PC-3 (cell line): ENCODE measurements at places on chromosomes 13 and 19. TPM values are rescaled to one million over a fixed set of nuclear protein-coding genes. Genes with fewer than 3 reads are reported as not detected.
A peak's percentile ranks its signal among the peaks of the same experiment; 100 is the strongest.

The CCDC9 gene
- total RNA-seq = 8.3 and 12.4 TPM in 2 replicates

DNA sequence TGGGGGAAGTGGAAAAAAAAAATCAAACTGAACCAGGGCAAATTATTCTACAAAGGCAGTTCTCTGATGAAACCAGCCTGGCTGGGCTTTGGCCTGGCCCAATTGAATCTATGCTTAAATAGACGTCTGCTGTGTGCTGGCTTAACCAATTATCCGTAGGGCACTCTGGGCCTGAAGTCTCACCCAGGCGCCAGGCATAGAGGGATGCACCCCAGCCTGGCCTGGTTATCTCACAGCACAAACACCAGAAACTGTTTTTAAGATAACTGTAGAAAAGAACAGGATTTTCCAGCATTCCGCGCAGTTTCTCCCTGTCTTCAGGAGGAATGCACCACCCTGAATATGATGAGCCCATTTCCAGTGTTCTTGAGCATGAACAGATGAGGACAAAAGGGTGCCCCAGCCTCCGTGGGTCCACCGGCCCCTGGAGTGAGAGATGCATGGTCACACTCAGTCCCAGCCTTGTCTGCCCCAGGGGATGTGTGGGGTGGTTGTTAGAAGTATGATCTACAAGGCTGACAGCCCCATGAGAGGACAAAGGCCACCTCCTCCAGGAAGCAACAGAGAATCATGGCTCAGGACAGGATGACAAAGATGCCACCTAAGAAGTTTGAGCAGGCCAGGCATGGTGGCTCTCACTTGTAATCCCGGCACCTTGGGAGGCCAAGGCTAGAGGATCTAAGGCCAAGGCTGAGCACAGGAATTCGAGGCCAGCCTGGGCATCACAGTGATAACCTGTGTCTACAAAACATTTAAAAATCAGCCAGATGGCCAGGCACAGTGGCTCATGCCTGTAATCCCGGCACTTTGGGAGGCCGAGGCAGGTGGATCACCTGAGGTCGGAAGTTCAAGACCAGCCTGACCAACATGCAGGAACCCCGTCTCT lies 50.2 kb downstream of the PEPD start:
- no peak overlapping the region for H3K4me3 ChIP-seq
- no peaks in the 10 kb centered on the region for H3K36me3 ChIP-seq
- H3K4me1 ChIP-seq = peaks cover 20% of the 10 kb centered on the region
- no peak overlapping the region for H3K27ac ChIP-seq
- no peak for DNase-seq
- H3K27me3 ChIP-seq = no peaks in the 10 kb centered on the region

DNA sequence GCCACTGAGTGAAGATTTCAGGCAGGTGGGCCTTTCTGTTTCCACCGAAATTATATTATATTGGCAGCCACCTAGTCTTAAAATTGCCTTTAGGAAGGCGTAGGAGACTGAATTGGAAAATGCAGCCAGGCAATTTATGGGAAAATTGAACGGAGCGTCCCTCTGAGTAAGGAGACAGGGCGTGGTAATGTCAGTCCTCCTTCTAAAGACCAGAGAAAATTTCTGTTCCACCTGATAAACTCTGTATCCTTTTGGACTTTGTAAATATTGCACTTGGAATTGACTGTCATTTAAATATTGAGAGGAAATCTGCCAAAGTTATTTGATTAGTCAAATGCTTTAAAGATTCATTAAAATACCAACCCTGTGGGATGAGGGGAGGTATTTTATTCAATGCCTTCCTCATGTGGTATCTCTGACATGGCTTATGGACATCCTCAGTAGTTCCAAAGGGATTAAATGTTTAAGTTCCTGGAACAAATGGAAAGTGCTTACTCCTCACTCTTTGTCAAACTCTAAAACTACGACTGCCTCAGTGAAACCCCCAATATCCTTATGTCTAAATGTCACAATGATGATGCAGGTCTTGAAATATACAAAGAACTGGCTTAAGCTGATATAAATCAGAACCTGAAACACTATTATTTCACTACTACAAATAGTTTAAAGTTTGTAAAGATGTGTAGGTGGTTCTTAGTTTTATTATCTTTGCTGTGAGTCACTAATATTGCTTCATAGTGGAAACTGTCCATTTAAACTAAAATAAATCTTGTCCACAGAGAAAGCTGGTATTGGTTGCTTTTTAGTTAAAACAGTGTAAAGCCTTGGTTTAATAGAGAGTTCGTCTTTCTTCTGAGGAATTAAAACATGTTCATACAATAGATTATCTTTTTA lies 203.2 kb downstream of the FGF14 start:
- H3K27me3 ChIP-seq = peaks cover 17% of the 10 kb centered on the region
- DNase-seq = peak; percentile 3
- H3K4me3 ChIP-seq = no peak overlapping the region
- no peaks in the 10 kb centered on the region for H3K36me3 ChIP-seq
- H3K27ac ChIP-seq = no peak overlapping the region
- no peaks in the 10 kb centered on the region; the same call in none of the 2 replicates for H3K4me1 ChIP-seq

- H3K4me3 ChIP-seq = no peak overlapping the region
- H3K27ac ChIP-seq = no peak overlapping the region
- DNase-seq = no peak
- H3K27me3 ChIP-seq = no peaks in the 10 kb centered on the region
- H3K4me1 ChIP-seq = no peaks in the 10 kb centered on the region
These were observed 203.2 kb downstream of the TSHZ3 start for GRCh38 chr19:31146015-31146414.

The DPF1 gene
- 7.7 and 8.1 TPM in 2 replicates for total RNA-seq
